ENCODE measurements at places on chromosomes 1 and 21. TPM values are rescaled to one million over a fixed set of nuclear protein-coding genes. Genes with fewer than 3 reads are reported as not detected.
A peak's percentile ranks its signal among the peaks of the same experiment; 100 is the strongest.

DNA sequence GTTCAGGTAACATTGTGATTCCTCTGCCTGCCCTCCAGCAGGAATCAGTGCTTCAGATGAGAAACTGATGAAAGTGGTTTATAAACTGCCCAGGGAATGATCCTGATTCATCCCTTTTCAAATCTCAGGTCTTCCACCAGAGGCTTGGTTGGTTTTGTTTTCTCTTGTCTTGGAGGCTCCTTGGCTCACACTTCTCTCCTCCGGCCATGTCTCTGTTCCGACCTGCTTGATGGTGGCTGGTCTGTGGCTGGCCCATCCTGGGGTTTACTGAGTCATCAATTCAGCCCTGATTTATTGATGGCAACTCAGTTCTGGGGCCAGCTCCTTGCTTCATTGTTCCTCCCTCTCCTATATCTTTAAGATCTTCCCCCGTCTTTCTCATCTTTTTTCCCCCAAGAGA, 56.6 kb upstream of the SLC2A1 start:
- DNase-seq, result no peak

DNA sequence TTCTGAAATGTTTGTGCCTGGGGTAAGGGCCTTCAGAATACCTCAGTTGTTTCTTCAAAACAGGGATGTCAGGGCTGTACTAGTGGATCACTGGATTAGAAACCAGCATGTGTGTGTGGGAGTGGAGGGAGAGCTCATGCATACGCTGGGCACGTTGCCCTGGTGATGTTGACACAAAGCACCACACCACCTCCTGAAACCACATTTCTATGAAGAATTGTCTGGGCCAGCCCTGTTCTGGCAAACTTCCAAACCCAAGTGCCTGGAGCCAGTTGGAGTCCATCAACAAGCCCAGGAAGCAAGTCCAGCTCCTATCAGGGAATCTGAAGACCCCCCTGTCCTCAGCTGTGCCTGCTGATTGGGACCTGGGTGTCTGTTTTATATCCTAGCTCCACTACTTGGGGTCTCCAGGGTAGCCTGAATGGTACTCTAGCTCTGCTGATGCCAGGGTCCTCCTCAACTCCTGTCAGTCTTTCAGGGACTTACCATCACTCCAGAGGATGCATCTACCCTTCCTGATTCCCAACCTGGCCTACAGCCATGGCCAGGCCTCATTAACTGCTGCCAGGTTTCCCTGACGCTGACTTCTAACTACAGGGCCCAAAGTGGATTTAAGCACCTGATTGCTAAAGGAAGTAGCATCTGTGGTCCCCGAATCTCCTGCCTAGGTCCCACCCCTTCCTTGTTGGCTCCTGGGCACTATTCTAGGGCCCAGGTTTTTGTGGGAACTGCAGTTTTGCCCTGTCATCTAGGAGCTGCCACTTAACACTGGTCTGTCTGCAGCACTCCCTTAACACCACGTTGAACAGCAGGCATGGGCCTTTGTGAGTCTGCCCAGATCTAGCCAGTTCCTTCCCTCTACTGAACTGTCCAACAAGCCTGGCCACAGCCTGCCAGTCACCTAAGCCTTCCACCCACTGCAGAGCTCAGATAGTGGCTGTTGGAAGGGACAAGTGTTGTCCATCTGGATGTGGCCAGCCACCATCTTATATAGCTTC, 45.5 kb downstream of the LPAR3 start:
- peak; percentile 66 for DNase-seq

GRCh38 chr1:213724640-213725536, 262.9 kb upstream of the PROX1 start:
- no peak for DNase-seq

DNA sequence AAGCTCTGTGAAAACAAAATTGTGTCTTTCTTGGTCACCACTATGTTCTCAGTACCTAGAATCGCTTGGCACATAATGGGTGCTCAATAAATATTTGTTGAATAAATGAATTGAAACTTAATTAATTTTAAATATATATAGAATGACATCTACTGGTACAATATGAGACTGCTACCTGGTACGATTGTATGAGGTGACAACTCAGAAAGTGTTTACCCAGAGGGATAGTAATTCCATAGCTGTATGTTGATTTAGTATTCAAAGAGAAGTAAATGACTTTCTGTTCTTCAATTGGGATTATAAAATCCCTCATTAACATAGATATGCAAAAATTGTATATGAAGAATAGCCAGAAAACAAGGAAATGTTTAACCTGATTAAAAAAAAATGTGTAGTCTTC, 128.7 kb downstream of the RPS6KC1 start:
- no peak for DNase-seq

DNA sequence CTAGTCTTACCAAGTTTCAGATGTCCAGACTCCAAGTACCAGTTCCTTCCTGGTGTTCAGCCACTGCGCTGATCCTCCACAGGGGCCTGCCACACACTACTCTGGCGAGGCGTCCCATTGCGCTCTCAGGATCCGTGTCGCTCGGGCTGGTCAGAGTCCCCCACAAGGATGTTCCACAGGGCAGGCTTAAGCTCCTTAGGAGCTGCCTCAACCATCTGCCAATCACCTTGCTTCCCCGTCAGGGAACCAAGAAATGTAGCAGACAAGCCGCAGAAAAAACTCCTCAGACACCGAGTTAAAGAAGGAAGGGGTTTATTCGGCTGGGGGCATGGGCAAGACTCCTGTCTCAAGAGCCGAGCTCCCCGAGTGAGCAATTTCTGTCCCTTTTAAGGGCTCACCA, 9.8 kb downstream of the OR2W3 start:
- DNase-seq, result no peak

Gene CCDC30
- total RNA-seq, result 21.0 TPM

Gene LDLRAD1
- not detected for total RNA-seq

Gene CCDC27
- total RNA-seq, result not detected

Gene KCNJ9
- total RNA-seq, result 133 TPM

All from dorsolateral prefrontal cortex (tissue), 122 donors.